ENCODE measurements at places on chromosomes 6 and 20.
A peak's percentile ranks its signal among the peaks of the same experiment; 100 is the strongest.

GRCh38 chr20:35669221-35669620 lies 4.5 kb upstream of the CPNE1 start:
- no peak for DNase-seq

GRCh38 chr6:37372116-37372515 lies 18.3 kb downstream of the RNF8 start:
- DNase-seq: no peak

- DNase-seq: no peak
These were observed 145.9 kb upstream of the OLIG3 start for GRCh38 chr6:137640086-137640485.

DNA sequence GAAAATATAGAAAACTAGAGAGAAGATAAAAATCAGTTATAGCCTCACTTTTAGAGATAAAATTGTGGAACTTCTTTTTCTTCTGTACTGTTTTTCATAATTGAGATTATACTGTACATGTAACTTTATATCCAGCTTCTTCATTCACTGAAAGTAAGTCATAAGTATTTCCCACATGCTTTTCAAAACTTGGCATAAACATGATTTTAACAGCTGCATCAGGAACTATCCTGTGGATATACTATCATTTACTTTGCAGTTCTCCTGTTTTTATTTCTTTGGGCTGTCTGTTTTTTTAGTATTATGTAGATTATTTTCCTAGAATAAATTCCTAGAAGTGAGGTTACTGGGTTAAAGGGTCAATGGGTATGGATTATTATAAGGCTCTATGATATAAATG lies 14.8 kb downstream of the DSTN start:
- no peak for DNase-seq

GRCh38 chr6:90460051-90460450 lies 126.8 kb downstream of the MAP3K7 start:
- no peak for DNase-seq

- no peak for DNase-seq
These were observed 1.3 kb upstream of the DNAH8 start for GRCh38 chr6:38713812-38714211.

- no peak for DNase-seq
These were observed 48.9 kb downstream of the EDN1 start for GRCh38 chr6:12339022-12339421.

GRCh38 chr20:20216941-20217340 lies 151.0 kb upstream of the INSM1 start:
- DNase-seq: no peak

DNA sequence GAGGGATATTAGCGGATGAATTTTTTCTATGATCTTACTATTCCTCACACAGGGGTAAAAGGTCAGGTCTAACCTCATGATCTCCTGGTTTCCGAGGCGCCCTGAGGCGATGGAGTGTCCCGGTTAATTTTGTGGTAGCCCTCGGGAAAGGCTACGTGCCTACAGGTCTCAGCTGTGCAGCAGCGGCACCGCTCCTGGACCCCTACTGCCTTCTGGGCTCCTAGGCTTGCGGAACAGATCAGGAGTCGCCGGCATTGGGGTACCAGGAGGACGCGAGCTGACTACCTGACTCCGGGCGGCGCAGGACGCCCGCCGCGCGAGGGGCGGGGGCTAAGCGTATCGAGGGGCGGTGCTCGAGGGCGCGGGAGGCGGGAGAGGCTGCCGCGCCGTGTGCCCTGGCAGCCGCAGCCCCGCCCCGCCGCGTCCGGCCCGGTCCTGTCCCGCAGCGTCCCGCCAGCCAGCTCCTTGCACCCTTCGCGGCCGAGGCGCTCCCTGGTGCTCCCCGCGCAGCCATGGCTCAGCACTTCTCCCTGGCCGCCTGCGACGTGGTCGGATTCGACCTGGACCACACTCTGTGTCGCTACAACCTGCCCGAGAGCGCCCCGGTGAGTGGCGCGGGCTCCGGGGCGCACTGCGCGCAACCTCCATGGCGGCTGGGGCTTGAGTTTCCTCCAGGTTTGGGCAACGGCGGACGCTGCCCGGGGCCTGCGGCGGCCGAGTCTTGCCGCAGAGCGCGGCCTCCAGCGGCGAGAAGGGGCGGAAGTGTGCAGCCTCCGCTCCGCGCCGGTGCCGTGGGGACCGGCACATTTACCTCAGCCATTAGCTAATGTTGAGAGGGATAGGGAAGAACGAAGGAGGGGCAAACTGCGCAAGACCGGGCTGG lies at the start of gene NT5DC1:
Gene NT5DC1 (plus strand): TSS at position 435 of the 883 bp plus-strand sequence. CDS start 78 bp downstream, at position 513.
- DNase-seq: peak; percentile 91

- no peak for DNase-seq
These were observed 465.0 kb upstream of the GJE1 start for GRCh38 chr6:141667580-141668309.

- no peak for DNase-seq
These were observed 6.5 kb downstream of the CEP162 start for GRCh38 chr6:84220809-84221409.

DNA sequence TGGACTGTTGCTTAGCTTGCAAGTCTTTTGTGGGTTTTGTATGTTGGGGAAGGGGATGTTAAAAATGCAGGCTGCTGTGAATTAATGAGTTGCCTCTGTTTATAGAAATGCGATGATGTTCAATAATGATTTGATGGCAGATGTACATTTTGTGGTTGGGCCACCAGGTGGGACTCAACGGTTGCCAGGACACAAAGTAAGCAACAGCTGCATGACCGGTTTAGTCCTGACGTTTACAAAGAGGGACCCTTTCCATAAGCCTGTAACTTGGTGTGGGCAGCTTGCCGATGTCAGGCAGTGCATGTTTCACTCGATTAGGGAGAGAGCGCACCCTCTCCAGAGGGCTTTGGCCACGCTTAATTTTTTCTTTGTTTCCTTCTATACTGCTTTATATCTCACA lies 1.3 kb downstream of the BTBD3 start:
- no peak for DNase-seq

DNA sequence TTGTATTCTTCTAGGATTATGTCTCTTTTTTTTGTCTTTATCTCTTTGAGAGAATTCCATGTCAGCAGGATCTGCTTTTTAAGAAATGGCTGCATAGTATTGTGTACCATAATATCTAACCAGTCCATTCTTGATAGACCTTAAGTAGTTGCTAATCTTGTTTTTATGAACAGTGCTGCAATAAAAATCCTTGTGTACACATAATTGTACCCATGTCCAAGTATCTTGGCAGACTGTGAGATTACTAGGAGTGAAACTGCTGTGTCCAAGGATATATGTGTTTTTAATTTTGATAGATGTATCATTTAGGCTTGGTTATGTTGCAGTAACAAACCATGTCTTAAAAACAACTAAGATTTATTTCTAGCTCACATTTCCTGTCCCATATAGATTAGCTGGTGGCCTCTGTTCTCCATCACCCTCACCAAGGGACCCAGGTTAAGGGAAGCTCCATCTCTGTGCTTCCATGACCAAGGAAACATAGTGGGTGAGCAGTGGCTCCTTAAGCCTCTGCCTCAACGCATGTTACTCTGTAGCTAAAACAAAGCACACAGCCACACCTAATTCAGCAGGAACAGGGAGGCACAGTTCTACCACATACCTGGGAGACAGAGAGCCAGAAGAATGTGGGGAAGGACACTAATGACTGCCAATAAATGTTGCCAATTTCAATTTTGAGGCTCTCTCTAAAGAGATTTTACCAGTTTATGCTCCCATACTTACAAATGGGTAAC lies 12.1 kb upstream of the SUMO4 start:
- no peak for DNase-seq

DNA sequence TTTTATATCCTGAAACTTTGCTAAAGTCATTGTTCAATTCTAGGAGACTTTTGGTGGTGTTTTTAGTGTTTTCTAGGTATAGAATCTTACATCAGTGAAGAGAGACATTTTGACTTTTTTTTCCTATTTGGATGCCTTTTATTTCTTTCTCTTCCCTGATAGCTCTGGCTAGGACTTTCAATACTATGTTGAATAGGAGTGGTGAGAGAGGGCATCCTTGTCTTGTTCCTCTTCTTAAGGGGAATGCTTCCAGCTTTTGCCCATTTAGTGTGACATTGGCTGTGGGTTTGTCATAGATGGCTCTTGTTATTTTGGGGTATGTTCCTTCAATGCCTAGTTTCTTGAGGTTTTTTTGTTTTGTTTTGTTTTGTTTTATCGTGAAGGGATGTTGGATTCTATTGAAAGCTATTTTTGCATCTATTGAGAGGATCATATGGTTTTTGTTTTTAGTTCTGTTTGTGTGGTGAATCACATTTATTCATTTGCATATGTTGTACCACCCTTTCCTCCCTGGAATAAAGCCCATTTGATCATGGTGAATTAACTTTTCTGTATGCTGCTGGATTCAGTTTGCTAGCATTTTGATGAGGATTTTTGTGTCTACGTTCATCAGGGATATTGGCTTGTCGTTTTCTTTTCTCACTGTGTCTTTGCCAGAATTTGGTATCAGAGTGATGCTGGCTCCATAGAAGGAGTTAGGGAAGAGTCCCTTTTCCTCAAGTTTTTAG lies 540.1 kb upstream of the FLRT3 start:
- DNase-seq: no peak

GRCh38 chr6:168301648-168302398 lies 17.8 kb downstream of the DACT2 start:
- DNase-seq: no peak

DNA sequence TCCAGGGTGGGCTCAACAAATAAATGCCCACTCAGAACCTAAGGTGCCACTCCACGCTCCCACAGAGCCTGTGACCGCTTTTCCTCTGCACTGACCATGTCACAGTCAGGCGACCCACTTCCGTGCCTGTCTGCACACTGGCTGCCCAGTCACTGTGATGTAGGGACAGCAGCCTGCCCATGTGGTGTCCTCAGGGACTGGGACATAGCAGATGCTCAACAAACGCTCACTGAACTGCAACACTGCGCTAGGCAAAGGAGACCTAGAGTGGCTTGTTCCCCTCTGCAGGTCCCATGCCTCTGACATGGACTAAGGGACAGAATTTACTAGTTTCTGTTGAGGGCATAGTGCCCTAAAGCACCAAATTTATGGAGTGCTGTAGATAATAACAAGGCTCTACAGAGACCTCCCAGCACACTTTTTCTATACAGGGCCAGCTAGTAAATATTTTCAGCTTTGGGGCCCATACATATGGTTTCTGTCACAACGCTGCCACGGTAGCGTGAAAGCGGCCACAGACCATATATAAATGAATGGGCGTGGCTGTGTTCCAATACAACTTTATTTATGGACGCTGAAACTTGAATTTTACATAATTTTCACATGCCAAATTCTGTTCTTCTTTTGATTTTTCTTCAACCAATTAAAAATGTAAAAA lies 57.8 kb upstream of the MRPS10 start:
- no peak for DNase-seq

DNA sequence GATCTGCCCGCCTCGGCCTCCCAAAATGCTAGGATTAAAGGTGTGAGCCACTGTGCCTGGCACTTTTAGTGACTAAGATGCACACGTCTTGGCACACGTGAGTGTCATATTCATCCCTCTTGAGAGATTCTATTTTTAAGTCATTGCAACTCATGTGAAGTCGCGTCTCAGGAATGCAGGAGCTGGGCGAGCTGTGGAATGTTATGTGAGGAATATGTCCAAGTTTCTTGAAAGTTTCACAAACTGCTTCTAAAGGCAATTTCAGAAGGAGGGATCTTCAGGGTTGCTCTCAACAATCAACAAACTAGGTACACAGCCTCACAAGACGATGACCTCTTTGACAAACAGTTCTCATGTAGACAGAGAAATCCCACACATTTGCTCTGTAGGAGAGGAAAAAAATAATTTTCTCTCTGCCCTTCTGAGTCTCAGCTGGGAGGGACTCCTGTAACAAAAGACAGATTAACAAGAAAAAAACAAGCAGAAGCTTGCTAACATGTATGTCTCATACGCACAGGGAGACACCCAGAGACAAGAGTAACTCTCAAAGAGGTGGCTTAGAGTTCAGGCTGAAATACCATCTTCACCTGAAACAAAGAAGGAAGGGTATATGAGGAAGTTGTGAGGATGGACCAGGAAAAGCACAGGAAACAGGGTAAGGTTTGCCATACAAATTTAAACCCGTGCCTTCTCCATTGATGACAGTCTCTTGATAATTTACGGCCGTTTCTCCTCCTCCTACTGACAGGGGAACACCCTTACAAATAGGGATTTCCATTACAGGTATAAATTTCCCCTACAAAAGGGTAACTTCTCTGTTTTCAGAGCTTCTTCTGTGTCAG lies 45.3 kb upstream of the FAM50B start:
- no peak for DNase-seq

GRCh38 chr20:34083137-34083536 lies 28.9 kb downstream of the EIF2S2 start:
- no peak for DNase-seq

DNA sequence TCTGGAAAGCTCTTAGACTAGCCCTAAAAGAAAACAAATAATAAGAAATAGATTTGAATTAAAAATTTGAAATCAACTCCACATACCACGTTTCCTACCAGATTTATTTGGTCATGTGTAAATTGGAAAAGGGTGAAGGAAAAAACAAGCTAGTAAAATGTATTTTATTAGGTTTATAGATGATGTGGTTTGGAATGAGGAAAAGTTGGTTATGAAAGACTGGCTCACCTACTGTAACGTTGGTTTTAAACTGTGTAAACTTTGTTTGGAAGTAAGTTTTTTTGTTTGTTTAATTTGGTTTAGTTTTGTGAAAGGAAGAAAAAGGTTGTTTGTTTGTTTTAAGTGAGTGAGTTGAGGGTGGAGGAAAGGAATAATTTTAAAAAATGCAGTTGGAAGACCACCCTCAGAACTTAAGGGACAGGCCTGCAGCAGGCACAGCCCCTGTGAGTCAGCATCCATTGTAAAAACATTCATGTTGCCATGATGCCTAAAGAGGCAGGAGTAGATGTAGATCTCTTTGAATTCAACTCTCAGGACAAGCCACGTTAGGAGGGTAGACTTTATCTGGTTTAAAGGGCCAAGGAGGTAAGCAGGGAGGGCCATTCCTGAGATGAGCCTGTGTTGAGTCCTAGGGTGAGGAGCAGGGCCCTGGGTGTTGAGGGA lies 93.7 kb upstream of the SCGN start:
- no peak for DNase-seq

DNA sequence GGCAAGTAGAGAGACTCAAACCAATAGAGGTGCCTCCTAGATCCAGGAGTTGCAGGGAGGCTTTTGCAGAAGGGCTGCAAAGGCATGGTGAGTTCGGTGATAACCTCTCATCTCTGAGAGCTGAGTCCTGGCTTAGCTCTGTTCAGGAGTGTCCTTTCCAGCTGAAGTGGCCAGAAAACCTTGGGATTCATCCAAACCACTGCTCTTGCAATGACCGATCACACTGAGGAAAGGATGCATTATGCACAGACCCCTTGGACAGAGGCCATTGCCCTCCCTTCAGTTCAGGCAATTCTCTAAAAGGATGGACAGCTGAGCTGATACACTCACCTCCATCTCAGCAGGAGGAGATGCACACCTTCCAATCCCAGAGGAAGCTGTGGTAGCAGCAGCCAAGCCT lies 158.8 kb upstream of the ENPP5 start:
- DNase-seq: no peak

Data from stimulated activated naive CD4-positive, alpha-beta T cell (primary cell).